ENCODE measurements at places on chromosomes 12 and 14. TPM values are rescaled to one million over a fixed set of nuclear protein-coding genes. Genes with fewer than 3 reads are reported as not detected.

SLC5A8 gene
- 0.10 TPM for total RNA-seq

KLRC4 gene
- not detected for total RNA-seq

ANKRD33 gene
- total RNA-seq, result not detected

GTF2A1 gene
- total RNA-seq, result 24.7 TPM

CCDC38 gene
- not detected for total RNA-seq

MORN3 gene
- total RNA-seq, result 0.39 TPM

DNA sequence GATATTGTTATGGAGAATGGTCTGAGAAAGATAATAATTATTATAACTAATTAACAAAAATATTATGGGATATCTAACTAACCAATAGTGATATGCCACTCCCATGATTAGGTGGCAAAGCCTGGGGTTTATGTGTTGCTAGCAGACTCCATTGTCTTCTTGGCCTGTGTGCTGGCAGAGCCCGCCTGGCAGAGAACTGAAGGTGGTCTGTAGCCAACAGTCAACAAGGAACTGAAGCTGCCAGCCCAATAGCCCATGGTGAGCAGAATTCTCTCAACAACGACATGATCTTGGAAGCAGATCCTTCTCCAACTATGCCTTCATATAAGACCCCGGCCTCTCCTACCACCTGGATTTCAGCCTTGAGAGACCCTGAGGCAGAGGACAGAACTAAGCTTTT lies 258.8 kb downstream of the SLC15A4 start:
- DNase-seq, result no peak

- DNase-seq, result no peak
Measured at GRCh38 chr14:51004352-51004800, 60.1 kb upstream of the PYGL start.

DNA sequence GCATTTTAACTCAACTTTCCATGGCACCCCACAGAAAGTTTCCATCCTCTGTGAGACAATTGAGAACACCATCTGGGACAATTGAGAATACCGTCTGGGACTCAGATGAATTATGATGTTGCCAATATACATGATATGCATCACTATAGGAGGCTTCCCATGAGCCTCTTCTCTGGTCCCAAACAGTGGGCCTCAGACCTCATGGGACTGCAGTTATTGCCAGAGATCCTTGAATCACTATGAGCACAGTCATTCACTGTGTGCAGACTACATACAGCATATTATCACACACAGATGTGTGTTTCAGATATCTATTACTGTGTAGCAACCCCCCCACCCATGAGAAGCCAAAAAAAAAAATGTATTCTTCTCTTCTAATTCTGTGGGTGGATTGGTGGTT lies 134.4 kb downstream of the GXYLT1 start:
- DNase-seq, result no peak

DNA sequence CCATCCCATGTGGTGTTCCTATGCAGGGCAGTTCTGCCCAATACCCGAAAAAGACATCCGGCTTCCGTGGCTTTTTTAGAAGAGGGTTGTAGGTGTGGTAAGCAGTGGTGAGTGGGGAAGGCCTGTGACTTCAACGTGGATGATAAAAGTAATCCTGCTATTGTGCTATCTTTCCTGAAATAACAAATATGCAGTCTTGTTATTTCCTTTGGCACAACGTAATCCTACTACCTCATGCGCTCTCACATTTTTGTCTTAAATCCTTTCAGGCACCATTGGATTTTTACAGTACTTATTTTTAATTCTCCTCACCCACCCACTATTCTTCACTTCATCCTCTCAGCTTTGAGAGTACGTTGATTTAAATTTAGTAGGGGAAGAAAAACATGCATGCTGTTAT lies 96.8 kb downstream of the IPO8 start:
- no peak for DNase-seq

GRCh38 chr12:15757553-15758255 lies 31.5 kb downstream of the EPS8 start:
- peak; percentile 81 for DNase-seq

- DNase-seq, result peak; percentile 44
Measured at GRCh38 chr12:467591-467990, 7.9 kb downstream of the B4GALNT3 start.

- no peak for DNase-seq
Measured at GRCh38 chr14:51750542-51750941, 98.8 kb downstream of the FRMD6 start.

DNA sequence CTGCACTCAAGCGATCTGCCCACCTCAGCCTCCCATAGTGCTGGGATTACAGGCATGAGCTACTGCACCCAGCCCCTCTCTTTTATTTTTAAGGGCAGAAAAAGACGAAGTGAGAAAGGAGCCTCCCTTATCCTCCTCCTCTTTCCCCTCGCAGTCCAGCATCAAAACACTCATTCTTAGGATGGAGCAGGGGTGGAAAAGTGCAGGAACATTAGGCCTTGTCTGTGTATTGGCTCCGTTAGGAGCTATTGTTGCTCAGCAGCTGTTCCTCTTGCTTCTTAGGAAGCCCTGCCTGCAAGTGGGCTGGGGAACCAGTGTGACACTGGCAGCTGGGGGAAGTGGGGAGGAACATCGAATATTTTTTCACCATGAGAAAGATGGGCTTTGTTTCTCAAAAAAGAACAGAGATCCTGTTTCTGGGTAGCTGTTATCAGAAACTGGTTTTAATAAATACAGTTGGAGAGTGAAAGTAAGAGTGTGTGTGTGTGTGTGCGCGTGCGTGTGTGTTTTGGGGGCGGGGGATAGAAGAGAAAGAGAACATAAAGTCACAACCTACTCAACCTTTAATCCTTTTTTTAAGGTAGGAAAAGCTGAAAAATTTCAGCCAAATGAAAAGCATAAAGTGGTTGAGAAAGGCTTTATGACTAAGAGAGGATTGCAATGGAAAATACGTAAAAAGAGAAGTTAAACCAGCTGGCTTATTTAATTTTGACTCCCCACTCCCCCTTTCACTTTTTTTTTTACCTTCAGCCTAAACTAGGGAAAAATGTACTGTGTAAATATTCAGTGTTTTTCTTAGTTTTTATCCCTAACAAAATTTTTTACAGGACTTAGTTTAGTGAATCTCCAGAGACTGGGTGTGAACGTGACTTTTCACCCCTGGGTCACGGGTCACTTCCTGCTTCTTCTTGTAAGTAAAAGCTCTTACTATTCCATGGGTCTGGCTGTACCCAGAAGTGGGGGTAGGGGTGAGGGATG lies 197.2 kb upstream of the PLEKHG7 start:
- DNase-seq, result no peak

- DNase-seq, result no peak
Measured at GRCh38 chr14:104293851-104294627, 155.7 kb downstream of the KIF26A start.

GRCh38 chr14:58362798-58363412 lies 32.8 kb upstream of the TOMM20L start:
- peak; percentile 23 for DNase-seq

DNA sequence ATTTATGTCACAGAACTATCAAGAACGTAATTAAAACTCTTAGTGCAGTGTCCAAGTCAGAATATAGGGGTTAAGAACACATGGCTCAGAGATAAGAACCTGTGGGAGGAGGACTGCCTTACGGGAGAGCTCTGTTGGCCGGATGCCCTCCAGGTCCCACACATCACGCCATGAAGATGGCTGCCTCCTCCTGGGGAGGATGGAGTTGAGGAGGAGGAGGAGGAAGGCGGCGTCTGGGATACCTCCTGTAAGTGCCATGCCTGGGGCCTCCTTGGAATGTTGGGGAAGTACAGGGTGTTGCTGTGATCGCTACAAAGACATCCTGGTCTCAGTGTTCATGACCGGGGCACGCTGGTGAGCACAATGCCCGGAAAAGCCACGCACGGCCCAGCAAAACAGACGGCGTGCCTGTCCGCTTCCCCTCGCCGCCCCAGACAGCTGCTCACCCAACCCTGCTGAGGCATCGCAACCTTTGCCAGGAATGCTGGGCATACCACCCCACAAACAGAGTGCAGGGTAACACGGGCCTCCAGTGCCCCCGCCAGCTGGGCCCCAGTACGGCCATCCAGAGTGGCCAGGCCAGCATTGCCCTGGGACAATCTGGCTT lies 28.7 kb upstream of the CD9 start:
- no peak for DNase-seq

- peak; percentile 37 for DNase-seq
Measured at GRCh38 chr14:70714055-70714550, 72.4 kb downstream of the TTC9 start.

GRCh38 chr12:95590775-95591174 lies 39.5 kb upstream of the USP44 start:
- DNase-seq, result no peak

DNA sequence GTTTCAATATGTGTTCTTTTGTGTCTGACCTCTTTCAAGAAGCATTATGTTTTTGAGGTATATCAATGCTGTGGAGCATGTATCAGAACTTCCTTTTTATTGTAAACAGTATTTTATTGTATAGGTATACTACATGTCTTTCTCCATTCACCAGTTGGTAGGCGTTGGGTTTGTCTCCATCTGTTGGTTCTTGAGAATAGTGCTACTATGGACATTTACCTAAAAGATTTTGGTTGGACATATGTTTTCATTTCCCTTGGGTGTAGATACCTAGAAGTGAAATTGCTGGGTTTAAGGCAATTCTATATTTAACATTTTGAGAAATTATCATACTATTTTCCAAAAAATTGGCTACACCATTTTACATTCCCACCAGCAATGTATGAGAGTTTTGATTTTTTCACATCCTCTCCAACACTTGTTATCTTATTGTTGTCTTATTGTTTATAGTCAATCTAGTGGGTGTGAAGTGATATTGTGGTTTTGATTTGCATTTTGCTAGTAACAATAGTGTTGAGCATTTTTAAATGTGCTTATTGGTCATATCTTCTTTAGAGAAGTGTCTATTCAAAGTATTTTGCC lies 409.2 kb downstream of the IPO8 start:
- DNase-seq, result no peak

DNA sequence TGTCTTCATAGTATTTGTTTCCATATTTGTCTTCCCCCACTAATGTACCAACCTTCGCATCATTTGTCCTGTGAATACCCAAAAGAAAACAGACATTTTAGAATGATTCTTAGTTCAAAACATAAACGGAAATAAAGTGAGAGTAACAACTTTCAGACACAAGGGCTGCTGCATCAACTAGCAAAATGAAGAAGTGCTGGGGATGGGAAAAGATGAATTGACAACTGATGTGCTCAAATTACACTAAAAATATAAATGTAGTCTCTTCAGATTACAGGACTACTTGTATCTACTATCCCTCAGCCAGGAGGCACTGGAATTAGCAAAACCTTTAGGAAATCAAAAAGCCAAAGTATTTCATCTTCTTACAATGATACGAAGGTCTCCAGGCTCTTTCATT lies 743 bp downstream of the NDUFA12 start:
- DNase-seq, result no peak
